ENCODE measurements at places on chromosomes 1 and 21.

- DNase-seq: no peak
Measured at GRCh38 chr1:216961516-216961915, 238.3 kb upstream of the ESRRG start.

DNA sequence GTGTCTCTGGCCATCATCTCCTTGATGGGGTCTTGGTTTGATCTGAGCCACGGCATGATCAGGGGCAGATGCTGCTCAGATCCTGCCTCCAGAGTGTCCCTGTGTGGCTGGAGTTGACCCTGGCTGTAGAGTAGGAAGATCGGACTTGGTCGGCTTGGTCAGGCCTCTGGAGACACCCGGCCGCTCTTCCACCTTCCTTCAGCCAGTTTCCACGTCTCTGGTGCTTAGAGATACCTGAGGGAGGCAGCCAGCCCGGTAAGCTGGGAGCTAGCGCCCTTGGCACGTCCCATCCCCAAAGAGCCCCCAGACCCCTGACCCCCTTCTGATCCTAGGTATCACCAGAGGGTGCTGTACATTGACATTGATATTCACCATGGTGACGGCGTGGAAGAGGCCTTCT lies 8.8 kb downstream of the MARCKSL1 start:
- DNase-seq: no peak

DNA sequence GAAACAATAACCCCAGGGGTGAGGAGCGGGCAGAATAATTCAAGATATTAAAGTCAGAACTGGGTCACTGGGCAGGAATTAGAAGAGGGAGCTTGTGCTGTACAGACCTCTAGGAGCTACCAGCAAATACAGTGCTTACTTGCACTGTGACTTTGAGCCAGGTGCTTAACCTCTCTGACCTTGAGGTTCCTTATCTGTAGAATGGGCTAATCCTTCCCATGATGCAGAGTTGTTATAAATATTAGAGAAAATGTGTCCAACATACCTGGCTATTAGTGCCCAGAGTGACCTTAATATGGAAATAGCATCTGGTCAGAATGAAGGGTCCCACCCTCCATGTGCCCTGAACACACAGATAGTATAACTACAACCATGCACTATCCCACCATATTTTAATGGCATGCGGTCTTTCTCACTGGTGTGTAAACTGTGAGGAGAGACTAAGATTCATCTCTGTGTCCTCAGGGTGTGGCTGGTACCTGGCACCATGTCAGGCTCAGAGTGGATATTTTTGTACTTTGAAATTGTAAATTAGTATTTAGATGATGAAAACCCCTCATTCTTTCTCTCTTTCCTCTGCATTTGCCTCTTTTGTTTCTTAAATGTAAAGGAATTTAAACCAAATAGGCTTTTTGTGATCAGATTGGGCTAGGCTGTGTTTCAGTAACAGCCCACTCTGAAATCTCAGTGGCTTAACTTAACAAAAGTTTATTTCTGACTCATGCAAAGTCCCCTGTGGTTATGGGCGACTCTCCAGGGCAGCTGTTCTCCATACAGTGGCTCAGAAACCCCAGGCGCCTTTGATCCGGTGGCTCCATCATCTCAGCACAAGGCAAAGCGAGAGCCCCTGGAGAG lies 60.0 kb upstream of the ROR1 start:
- no peak for DNase-seq

- no peak for DNase-seq
Measured at GRCh38 chr21:46598581-46599572, 6.0 kb downstream of the S100B start.

DNA sequence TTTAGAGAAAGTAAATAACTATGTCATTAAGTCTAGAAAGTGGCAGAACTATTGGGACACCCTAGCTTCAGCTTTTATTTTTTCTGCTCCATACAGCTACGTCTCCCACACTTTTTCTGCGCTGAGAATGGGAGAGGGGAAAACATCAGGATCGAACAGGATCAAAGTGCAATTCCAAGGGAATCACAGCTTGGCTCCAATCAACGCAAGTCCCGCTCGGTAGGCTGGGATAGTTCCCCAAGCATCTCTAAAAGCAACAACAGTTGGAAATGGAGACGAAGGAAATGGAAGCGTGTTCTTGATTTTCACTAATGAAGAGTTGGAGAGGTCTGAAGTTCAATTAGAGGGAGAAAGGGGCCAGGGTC lies 536 bp downstream of the HMGCL start:
- DNase-seq: no peak

DNA sequence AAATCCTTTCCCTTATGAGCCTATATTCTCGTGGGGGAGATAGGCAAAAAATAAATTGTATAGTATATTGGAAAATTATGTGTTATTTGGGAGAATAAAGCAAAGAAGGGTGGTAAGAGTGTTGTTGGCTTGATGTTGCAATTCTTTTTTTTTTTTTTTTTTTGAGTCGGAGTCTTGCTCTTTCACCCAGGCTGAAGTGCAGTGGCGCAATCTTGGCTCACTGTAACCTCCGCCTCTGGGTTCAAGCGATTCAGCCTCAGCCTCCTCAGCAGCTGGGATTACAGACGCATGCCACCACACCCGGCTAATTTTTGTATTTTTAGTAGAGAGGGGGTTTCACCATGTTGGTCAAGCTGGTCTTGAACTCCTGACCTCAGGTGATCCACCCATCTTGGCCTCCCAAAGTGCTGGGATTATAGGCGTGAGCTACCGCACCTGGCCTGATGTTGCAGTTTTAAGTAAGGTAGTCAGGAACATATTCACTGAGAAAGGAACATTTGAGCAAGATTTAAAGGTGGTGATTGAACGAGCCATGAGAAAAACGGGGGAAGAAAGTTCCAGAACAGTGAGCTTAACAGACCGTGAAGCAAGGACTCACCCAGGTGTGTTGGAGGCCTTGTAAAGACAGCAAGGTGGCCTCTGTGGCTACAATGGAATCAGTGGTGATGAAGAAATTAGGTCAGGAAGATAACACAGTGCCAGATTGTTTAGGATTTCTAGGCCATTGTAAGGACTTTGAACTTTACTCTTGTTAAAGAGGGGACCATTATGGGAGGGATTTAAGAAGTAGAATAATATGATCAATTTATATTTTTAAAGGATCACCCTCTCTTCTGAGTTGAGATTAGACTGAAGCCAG lies 45.8 kb downstream of the RPRD2 start:
- DNase-seq: no peak

GRCh38 chr1:154698320-154699096 lies 90.5 kb upstream of the ADAR start:
- no peak for DNase-seq

DNA sequence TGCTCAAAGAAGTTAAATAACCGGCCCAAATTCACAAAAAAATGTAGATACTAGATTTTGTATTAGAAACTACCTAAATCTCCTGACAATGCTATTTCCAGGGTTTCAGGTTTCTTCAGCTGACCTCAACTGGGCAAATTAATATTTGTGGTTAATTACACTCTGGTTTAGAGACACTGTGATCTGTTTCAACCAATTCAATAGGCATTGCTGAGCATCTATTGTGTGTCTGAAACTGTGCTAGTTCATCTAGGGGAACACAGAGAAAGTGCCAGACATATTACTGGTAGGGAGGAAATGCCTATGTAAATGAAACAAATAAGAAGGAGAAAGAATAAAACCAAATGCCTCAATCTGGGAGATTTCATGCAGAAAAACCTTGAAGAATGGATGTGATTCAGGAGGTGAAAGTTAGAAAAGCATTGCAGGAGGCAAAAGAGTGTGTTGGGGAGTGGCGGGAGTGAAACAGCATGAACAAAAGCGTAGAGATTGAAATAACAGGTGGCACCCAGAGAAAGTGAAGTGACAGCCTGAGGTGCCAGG lies 51.3 kb upstream of the IVNS1ABP start:
- no peak for DNase-seq

DNA sequence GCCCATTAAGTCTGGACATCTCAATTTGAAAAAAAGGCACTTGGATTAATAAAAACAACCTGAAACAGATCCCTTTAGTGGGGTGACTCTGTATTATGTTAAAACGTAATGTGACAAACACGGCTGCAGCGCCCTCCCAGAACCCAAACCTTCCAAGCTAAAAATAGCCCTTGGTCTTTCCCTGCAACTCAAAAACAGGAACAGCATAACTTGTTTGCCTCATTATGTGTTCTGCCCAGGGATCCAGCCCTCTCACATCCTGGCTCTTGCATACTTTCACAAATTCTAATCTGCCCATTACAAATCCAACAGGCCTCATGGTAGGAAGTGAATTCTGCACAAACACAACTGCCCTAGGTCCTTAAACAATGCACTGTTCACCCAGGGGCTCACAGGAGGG lies 94.7 kb upstream of the GADD45A start:
- DNase-seq: no peak

DNA sequence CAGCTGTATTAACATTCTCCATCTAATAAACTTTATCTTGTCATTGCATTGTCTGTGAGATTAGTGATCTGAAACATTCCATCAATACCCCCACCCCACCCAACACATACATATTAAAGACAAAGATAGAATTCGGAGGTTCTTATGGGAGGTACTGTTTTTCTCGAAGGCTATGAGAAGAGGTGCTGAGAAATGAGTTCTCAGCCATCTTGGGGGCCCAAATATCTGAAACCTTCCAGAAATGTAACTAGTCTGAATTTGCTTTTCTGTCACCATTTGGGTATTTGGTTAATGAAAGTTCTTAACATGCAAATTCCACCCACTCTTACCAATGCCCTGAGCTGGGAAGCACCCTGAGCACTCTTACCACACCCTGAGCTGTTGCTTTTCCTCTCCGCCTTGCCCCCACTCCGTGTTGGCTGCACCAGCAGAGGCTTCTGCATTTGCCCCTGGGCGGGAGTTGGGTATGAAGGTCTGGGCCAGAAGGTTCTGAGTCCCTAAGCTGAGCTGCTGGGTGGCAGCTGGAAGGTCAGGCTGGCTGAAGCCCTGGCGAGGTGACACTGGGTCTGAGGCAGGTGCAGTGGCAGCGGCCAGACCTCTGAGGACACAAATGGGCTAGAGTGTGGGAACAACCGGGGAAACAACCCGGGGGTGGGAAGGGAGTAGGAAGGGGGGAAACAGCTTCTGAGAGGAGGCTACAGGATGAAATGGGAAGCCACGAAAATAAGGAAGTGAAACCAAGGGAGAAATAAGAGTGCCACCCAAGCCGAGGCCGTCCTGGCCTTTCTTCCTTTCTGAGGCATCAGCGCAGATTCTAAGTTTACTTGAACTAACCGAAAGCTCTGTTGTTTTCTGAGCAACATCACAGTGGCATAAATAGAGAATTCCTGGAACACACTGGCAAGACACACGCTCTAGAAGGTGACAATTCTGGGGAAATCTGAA lies 26.3 kb upstream of the IER5 start:
- DNase-seq: no peak

GRCh38 chr1:208159555-208160258 lies 84.5 kb downstream of the PLXNA2 start:
- DNase-seq: no peak

GRCh38 chr1:43068911-43069310 lies 103.2 kb downstream of the EBNA1BP2 start:
- no peak for DNase-seq

DNA sequence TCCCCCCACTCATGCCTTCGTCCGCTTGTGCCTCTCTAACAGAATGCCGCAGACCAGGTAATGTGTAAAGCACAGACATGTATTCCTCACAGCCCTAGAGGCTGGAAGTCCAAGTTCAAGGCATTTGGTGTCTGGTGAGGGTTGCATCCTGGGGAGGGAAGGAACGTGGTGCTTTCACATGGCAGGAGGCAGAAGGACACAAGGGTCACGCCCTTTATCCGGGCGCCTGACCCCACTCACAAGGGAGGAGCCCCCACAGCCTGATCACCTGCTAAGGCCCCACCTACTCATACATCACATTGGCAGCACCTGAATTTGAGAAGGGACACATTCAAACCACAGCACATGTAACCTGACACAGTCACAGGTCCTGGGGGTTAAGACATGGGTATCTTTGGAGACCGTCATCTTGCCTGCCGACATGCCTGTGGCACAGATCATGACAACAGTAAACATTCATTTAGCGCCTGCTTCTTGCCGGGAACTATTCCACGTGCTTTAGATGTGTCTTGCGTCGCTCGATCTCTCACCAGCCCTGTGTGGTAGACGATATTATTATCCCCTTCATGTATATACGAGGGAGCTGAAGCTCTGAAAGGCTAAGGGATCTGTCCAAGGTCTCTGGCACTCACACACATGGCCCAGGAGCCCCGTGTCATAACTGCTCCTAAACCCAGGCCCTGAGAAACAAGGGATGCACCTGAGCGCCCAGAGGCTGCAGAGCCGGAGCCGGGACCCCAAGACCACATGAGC lies 235.6 kb downstream of the NPHP4 start:
- DNase-seq: no peak

DNA sequence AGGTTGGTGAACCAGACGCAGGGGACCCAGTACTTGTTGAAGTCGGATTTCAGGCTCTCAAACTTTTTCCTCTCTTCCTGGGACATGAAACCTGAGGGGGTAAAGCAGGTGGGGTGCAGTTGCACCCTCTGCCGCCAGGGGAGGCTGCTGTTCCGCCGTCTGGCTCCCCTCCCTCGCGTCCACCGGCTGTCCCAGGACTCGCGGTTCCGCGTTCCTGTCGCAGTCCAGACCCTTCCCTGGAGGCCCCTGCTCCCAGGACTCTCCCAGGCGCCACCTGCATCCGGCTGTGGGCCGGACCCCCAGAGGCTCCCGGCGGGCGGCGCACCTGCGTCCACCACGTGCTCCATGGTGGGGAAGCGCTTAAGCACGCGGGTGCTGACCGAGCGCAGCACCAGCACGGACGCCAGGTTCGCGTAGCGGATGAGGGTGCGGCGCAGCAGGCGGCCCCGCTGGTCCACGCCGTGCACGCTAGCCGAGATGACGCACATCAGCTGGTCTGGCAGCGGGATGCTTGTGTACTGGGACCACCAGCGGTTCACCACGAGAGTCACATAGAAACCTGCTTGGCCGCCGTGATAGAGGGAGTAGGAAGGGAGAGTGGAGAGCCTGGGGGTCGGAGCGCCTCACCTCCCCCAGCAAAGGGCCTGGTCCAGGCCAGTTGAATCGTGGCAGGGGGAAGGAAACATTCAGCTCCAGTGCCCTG lies 1.7 kb downstream of the BEST4 start:
- peak; percentile 44 for DNase-seq

DNA sequence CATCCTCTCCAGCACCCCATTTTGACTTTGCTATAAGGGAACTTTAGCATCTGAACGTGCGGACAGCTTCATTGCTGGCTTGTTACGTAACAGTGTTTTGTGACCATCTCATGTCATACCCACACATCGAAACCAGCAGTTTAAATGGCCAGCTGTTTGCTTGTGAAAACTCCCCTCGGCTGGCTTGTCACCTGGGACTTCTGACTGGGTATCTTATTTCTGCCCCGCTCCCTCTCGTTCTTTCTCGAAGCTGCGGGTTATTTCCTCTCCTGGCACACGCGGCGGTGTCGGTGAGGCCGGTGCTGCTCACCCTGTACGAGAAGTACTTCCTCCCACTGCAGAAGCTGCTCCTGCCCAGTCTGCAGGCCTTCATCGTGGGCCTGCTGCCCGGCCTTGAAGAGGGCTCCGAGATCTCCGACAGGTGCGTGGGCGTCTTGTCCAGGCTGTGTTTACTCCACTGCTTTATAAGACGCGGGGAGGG lies 43.5 kb downstream of the DOP1B start:
- DNase-seq: no peak

DNA sequence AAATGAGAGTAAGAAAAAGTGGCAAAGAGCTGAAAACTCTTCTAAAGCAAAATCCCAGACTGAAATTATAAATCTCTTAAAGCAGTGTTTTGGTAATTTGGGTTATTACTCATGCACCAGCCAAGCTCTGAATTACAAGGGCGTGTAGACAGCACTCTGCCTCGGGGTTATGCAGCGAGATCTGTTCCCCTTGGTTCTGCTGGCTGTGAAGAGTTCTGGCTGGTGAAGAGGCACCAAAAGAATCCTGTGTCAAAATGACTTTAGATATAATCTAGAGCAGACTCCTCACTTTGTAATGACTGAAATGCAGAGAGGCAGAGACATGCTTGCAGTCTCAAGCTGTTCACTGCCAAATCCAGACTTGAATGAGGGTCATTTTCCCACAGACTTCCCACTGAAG lies 461.8 kb upstream of the CXADR start:
- DNase-seq: no peak

All from NCI-H460 (cell line).